Liver (tissue), 10 donors: ENCODE measurements at places on chromosomes 6 and 20. TPM values are rescaled to one million over a fixed set of nuclear protein-coding genes. Genes with fewer than 3 reads are reported as not detected.

The SMLR1 gene
- 20.8 TPM for polyA plus RNA-seq

The PXT1 gene
- polyA plus RNA-seq = not detected

The CCNC gene
- polyA plus RNA-seq = 52.4 TPM

The CAGE1 gene
- not detected for polyA plus RNA-seq

The CRIP3 gene
- 3.2 TPM for polyA plus RNA-seq
